ENCODE measurements at places on chromosomes 2 and 18. TPM values are rescaled to one million over a fixed set of nuclear protein-coding genes. Genes with fewer than 3 reads are reported as not detected.

DNA sequence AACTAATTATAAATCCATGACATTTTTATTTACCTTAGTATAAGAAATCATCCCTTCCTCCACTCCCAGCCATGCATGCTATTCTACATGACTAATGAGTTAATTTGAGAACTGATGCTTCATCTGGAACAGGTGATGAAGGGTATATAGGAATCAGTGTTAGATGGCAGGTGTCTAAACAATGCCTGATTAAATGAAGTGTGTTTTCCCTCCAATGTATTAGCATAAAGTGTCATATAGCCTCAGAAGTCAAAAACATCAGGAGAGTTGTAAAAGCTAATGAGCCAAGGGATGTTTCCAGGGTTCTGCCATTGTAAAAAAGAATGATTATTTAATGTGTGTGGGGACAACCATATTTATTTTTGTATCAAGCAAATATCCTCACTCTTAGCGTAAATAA is 913.8 kb downstream of the DCC start:
- DNase-seq = no peak

DNA sequence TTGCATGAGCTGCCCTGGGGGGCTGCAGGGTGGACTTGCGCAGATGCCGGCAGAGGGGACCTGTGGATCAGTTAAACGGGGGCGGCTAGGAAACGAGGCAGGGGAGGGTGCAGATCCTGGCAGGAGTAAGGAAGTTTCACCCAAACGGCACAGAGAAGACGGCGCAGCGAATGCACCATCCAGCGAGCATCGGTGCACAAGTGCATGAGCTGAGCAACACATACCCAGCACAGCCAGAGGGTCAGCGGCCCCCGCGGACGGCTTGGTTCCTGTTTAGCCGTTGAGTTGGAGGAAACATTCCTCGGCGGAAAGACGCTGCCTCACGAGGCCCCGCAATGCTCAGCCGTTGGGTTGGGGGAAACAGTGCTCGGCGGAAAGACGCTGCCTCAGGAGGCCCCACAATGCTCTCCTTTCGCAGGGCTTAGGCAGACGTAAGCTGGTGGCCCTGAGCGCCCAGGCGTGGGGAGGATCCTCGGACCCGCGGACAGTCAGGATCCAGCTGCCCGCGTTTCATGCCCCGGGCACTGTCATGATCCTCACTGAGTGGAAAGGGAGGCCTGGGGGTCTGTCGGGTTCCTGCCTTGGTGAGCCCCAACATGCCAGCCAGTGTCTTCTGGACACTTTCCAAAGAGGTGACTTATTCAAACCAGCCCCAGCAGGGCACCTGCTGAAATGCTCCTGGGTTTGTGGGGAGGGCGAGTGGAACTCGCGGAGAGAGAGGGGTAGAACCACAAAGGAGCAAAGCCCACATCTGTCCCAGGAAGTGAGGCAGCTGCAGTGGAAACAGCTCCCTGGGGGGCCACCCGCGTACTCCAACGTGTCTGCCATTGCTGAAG is 86.3 kb downstream of the NDUFA10 start:
- no peak for DNase-seq

HS6ST1 gene
- total RNA-seq = 17.6 TPM

ROCK1 gene
- 60.9 TPM for total RNA-seq

DNA sequence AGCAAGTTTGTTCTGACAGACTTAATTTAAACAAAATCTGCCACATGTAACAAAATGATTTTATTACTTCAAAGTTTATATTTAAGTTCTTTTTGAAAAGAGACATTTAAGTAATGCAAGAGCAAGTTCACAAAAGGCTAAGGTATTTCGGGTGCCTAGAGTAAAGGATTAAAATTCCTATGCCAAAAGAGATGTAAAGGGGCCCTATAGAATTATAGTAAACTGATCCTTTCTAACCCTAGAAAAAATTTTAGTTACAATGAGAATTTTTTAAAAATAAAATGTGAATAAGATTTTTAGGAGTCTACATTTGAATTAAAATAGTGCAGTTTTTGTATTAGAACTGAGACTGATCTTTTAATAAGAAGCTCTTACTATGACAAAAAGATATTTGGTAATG is 147.1 kb downstream of the PLEKHA3 start:
- no peak for DNase-seq

PROM2 gene
- 0.59 TPM for total RNA-seq

GRCh38 chr2:17557596-17557995 is 17.1 kb downstream of the VSNL1 start:
- DNase-seq = no peak

DNA sequence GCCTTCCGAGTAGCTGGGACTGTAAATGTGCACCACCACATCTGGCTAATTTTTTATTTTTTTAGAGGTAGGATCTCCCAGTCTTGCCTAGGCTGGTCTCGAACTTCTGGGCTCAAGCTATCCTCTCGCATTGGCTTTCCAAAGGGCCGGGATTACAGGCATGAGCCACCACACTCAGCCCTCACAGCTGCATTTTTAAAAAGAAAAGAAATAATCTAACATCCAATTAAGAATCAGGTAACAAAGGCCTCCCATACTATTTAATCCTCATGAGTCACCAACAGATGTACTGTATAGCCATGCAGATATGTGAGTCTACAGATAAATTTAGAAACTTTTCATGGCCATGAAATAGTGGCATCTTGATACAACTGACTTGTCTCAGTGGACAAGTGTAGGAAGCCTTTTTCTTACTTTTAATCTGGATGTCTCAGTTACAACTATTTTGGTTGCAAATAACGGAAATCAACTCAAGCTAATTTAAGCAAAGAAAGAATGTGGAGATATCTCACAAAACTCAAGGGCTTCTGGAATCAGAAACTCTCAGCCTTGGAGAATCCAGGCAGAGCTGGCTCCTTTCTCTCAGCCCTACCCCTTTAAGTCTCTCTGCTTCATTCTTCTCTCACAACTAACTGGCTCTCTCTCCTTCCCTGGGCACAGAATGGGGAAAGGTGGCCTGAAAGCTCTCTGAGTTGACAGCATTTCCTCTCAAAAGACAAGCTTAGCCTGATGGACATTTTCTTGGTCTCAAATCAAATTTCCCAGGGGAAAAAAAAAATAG is 12.8 kb upstream of the PPM1B start:
- DNase-seq = no peak

GRCh38 chr2:174662459-174662858 is 64.9 kb upstream of the WIPF1 start:
- no peak for DNase-seq

GATA6 gene
- not detected for total RNA-seq

- DNase-seq = no peak
Measured at GRCh38 chr18:31116853-31117595, 14.8 kb upstream of the DSC2 start.

EGR4 gene
- total RNA-seq = 0.46 TPM

GRCh38 chr2:138698428-138698827 is 81.8 kb downstream of the NXPH2 start:
- no peak for DNase-seq

SALL3 gene
- total RNA-seq = not detected

- no peak for DNase-seq
Measured at GRCh38 chr2:240823449-240824336, 3.7 kb upstream of the KIF1A start.

DNA sequence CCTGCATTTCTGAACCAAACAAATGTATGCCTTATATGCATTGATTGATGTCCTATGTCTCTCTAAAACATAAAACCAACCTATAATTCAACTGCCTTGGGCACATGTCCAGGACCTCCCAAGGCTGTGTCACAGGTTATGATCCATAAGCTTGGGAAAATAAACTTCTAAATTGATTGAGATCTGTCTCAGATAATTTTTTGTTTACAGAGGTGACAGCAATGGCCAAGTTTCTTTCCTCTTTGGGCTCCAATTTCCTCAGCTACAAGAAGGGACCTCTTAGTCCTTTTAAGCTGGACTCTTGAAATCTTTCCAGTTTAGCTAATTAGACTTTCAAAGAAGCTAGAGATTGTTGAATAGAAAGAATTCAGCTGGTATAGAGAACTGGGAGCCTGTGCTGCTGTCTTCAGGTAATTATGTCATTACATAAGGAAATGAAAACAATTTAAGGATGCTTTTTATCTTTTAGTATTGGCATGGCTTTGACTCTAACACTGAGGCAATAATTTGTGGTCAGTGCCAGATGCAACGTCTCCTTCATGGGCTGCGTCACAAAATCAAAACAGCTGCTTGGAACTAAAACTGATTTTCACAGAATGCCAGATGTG is 412.1 kb upstream of the TRIB2 start:
- DNase-seq = no peak

GRCh38 chr2:236366397-236366796 is 102.2 kb upstream of the ASB18 start:
- no peak for DNase-seq

DNA sequence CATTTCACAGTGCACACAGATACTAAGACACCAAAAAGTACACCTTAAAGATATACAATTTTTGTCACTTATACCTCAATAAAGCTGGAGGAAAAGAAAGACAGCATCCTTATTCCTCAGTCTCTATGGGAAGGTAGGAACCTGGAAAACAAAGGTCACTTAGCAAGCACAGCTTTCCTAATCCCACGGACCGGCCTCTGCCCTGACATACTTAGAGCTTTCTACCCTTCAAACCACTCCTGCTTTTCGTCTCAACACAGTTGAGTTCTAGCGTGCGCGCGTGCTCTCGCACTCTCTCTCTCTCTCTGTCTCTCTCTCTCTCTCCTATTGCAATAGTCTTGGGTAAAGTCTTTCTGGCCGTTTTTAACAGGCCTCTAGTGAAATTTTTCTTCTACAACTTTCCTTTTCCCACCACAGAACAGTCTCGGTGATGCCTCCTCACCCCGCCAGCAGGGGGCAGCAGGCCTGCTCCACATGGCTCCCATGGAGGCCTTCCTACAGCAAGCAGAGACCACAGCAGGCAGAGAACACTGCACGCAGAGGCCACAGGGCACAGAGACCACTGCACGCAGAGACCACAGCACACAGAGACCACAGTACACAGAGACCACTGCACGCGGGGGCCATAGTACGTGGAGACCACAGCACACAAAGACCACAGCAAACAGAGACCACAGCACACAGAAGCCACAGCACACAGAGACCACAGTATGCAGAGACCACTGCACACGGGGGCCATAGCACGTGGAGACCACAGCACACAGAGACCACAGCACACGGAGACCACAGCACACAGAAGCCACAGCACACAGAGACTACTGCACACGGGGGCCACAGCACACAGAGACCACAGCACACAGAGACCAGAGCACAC is 106.9 kb downstream of the FBXO15 start:
- DNase-seq = peak; percentile 56

NT5DC4 gene
- not detected for total RNA-seq

DNA sequence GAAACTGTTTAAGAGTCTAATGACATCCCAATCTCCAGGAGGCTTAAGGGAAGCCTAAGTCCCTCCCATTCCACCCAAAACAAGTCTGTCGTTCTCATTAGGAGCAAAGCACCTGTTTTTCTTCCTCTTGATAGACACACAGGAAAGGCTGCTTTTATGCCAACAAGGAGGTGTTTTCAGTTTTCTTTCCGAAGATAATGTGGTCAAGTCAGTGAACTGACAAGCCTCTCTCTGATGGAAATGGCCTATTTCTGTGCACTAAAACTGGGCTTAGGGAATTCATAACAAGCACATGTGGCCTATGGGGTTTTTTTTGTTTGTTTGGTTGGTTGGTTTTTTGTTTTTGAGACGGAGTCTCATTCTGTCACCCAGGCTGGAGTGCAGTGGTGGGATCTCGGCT is 36.2 kb downstream of the FBLN7 start:
- DNase-seq = no peak

- no peak for DNase-seq
Measured at GRCh38 chr18:58796220-58796619, 68.5 kb upstream of the ZNF532 start.

GRCh38 chr2:152005607-152006006 is 93.2 kb downstream of the CACNB4 start:
- DNase-seq = no peak
